Stimulated activated naive CD8-positive, alpha-beta T cell treated with anti-CD3 and anti-CD28 coated beads, Interleukin-15, amount 100 ng/mL, for 72 hours (primary cell): ENCODE measurements at places on chromosomes 2 and 18.
A peak's percentile ranks its signal among the peaks of the same experiment; 100 is the strongest.

DNA sequence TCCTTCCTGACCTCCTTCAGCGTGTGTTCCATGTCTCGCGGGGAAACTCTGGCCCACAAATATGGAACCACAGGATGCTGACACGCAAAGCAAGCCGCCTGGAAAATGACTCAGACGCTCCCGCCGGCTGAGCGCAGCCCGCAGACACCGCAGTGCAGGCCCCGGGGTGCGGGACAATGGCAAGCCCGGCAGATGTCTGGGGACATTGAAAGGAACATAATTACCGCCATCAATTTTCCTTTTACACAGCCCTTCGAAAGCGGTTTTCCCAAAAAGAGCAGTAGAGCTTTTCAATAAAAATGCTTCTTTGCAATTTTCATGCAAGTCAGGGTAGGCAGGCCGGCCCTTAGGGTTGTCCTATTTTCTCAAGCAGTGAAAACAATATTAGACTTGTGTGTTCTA lies 159.2 kb upstream of the SH3BP4 start:
- DNase-seq, result no peak

- DNase-seq, result peak; percentile 23
These were observed 940 bp downstream of the XRCC5 start for GRCh38 chr2:216109962-216110614.

DNA sequence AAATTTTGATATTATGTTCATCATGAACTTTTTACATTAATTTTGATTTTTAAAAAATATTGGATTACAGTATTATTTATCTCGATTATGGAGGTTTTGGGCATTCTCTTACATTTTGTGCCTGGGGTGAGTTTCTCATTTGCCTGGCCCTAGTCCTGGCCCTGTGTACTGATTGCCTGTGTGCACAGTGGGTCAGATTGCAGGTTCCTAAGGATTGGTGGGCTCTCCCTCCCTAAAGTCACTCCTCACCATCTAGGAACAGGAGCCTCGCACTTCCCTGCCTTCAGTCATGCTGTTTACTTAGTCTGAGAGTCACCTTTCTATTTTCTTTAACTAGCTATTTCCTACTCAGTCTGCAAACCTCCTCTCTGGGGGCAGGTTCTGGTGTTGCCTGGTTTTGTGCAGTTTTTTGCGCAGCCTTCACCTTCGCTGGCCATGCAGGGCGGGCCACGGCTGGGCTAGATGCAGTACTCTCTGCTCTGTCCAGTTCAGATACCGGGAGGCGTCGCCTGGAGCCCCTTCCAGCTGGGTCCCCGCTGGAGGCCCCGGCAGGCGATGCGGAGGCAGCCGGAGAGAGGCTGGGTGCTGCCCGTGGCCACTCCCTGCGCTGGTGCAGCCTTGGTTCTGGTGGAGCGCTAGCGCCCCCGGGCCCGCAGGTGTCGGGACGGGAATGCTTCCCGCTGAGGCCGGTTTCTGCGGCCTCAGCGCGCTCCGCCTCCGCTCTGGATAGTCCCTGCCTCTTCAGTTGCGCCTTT lies 23.3 kb upstream of the MC5R start:
- peak; percentile 67 for DNase-seq

DNA sequence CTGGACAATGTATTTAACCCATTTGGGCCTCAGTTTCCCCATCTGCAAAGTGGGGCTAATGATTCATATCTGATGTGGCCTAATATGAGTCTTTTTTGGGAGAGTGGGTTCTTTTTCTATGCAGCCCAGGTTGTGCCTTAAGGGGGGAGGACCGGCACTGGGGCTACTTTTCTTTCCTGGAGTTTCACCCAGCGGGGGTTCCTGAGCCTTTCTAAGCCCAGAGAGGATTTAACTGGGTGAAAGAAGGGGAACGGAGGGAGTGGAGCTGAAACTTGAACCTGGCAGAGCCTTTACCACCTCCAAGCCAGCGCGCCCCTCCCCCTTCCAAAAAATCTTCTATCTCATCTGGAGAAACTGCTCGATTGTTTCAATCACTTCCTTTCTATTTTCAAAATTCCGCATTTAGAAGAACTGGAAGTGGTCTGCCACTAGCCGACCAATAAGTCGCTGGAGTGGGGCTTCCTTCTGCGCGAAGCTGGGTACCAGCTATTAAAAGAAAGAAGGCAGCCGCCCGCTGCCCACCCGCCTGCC lies 205.0 kb upstream of the SMAD2 start:
- no peak for DNase-seq

- DNase-seq, result peak; percentile 30
These were observed 14.7 kb downstream of the CFLAR start for GRCh38 chr2:201130524-201131186.

GRCh38 chr2:105798595-105798994 lies 53.9 kb downstream of the NCK2 start:
- DNase-seq, result peak; percentile 43

DNA sequence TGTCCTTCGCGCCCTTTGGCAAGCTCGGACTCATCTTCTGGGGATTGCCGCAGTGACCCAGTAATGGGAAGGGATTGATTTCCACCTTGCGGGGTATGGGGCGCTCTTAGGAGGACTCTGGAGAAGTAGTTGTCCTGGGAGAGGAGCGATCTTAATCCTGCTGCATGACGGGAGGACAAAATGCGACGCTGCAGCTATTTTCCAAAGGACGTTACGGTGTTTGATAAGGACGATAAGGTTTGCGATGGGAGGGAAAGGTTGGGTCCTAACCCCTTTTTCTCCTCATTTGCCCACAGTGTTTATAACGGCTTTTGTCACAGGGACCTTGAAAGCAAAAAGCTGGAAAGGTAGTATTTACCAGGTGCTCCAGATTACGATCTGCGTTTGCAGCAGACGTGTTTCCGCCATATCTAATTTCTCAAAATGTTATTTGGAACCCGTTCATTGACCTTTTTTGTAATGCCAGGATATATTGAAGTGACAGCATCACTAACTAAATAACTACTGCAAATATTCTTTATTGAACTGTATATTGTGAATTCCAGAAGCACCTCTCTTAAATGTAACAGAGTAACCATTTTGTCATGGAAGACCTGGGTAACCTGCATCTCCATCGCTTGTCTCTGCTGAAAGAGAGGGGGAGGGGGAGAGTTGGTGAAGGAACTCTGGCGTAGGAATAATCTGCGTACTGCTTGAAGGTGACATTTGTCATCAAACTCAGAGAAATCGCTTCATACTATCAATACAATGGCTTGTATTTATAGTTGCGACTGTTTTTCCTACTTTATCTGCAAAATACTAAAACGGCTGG lies 590 bp downstream of the MDH1 start:
- DNase-seq, result no peak

GRCh38 chr2:31341351-31341750 lies 73.2 kb downstream of the XDH start:
- no peak for DNase-seq
